ENCODE measurements at places on chromosomes 16 and 17.
A peak's percentile ranks its signal among the peaks of the same experiment; 100 is the strongest.

DNA sequence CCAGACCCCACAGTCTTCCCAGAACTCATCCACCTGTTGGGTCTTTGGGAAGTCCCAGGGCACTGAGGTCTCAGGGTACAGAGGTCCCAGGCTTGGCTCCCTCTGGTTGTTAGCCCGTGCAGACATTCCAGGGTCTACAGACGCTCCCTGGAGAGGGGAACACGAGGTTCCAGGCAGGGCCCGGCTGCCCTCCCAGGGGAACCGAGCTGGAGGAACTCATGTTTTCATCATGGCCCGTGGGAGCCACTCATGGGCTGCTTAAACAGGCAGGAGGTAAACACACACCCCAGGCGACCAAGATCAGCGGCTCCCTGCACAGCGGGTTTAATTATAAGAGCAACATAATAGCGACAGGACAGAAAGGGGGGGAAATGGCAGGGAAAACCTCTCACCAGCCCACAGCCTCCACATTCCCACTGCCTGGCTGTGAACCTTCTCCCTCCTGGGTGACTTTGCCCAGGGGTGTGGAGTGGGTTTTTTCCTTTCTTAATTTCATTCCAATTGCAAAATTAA lies 36.5 kb downstream of the TRARG1 start:
- DNase-seq, result no peak

GRCh38 chr17:29145289-29146073 lies 34.7 kb downstream of the MYO18A start:
- DNase-seq, result peak; percentile 38

- DNase-seq, result no peak
Observed at GRCh38 chr16:7343243-7343642, 10.6 kb downstream of the RBFOX1 start.

DNA sequence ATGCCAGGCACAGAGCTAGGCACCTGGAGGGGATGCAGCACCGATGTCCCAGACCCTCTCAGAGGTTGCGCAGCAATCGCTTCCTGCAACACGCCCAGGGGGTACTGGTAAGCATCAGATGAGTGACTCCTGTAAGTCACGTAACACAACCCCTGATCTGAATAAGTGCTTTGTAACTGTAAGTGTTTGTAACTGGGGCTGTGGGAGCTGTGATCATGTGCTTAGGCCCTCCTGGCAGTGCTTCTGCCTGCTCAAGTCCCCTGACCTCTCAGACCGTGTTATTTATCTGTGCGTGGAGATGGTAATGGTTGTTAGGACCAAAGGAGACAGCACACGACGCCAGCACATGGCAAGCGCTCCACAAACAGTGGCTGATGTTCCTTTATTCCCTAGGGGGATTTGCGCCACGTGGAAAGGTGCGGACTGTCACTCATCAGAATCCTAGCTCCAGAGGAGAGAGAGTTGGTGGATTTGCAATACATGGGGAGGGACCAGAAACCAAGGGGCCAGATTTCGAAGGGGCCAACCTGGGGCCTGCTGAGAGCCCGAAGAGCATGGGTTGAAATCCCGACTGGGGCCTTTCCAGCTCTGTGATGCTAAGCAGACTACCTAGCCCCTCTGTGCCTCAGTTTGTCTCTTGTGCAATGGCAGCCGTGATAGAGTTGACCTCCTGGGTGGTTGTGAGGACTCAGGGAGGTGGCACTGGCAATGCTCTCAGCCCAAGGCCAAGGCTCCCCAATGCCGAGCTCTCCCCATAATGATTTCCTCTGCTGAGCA lies 151.8 kb downstream of the IRF8 start:
- DNase-seq, result no peak

DNA sequence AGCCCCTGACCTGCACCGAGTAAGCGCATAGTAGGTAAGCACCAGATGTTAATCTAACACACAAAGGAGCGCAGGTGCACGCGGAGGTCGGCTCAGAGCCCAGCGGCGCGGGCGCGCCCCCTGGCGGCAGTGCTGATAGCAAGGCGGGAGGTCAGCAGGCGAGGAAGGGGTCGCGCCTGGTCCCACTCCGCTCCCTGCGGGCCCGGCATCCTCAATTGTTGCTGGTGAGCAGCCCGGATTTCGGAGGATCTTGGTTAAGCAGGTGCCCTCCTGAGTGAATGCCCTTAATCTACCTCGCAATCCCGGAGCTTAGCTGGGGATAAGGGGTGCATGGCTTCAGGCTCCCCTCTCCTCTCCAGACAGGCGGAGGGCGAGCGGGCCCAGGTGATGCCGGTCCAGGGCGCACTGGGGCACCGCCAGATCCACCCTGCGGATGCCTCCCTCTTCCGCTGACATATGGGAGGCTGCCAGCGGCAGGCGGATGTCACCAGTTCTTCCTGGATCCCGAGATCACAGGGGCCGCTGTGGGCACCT lies 4.0 kb upstream of the WNT3 start:
- no peak for DNase-seq

DNA sequence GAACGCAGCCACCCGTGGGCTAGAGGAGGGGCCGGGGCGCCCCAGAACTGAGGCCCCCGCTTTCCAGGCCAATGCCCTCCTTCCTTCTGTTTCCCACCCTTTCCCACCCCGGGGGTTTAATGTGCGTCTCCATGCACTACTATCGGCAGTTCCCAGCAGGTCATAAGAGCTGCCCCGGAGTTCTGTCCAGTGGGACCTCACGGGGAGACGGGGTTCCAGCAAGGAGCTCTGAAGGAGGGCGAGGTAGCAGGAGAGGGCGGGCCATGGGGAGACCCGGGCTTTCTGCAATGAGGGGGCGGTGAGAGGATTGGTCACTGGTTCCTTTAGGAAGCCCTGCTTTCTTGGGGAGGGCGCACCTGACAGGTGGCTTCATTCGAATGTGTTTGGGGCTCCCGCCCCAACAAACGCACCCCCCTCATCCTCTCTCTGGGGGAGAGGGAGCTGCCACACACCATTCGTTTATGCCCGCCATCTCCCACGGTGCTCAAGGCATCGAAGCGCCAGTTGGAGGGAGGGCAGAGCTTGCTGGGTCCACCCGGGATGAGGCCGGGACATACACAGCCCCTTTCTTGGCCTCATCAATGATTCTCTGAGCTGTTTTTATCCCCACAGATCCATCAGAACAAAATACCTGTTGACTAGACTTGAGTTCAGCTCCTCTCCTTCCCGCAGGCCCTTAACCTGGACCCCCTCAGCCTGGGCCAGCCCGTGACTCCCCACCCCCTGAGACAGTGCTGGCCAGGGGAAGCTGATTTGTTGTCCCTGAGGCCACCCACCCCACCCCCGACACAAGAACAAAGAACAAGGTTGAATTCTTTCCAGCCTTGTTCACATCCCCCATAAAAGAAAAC lies 44.1 kb downstream of the SLC7A5 start:
- no peak for DNase-seq

GRCh38 chr16:59973966-59974365 lies 1239.8 kb upstream of the GOT2 start:
- DNase-seq, result no peak

- DNase-seq, result no peak
Observed at GRCh38 chr16:19704321-19705145, 13.5 kb downstream of the KNOP1 start.

DNA sequence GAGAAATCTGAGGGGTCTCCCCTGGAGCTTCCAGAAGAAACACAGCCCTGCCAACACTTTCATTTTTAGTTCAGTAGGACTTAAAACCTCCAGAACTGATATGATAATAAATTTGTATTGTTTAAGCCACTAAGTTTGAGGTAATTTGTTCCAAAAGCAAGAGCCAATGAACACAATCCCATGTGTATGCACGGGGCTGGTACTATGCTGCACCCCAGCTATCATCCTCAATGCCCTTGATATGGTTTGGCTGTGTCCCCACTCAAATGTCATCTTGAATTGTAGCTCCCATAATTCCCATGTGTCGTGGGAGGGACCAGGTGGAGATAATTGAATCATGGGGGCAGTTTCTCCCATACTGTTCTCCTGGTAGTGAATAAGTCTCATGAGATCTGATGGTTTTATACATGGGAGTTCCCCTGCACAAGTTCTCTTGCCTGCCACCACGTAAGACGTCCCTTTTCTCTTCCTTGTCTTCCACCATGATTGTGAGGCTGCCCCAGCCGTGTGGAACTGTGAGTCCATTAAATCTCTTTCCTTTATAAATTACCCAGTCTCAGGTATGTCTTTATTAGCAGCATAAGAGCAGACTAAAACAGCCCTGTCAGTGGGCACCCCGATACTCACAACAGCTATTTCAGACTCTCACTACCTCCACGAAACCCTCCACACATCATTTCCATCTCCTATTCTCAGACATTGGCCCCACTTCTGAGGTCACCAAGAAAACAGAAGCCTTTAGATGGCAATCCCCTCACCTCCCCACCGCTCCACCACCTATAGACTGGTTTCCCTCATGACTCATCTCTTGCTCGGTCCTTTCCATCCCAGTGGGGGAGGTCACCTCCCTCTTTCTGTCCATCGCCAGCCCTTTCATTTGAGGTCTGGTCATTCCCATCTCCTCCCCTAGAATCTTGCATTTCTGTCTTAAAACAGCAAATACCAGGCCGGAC lies 8.9 kb upstream of the CACNG1 start:
- no peak for DNase-seq

- no peak for DNase-seq
Observed at GRCh38 chr17:80843741-80844156, 147.9 kb upstream of the CHMP6 start.

- DNase-seq, result no peak
Observed at GRCh38 chr17:70208825-70209555, 39.7 kb downstream of the KCNJ2 start.

- no peak for DNase-seq
Observed at GRCh38 chr16:46844771-46845170, 13.8 kb upstream of the C16orf87 start.

DNA sequence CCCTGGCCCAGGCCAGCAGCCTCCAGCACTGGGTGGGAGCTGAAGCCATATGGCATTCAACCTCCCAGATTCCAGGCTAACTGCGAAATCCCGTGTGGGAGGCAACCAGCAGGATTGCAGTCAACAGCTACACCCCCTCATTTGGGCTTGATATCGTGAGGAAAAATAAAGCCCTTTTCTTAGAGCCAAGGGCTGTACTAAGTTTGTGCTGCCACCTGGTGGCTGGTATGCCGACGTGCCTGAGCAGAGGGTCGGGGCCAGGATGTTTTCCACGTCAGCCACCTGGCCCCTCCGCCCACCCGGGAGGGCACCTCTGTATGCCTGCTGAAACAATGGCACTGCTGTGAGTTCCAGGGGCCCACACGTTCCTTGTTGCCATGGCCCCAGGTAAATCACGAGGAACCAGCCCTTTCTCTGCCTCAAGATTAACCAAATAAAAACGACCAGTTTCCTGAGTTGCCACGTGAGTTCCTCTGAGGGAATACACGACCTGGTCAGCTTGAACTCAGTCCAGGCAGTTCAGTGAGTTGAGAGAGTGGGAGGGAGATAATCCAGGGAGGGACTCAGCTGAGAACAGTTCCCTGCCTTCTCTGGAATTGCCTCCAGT lies 9.0 kb downstream of the TMEM98 start:
- peak; percentile 27 for DNase-seq

GRCh38 chr17:82592767-82593589 lies 55.3 kb downstream of the WDR45B start:
- DNase-seq, result peak; percentile 61

DNA sequence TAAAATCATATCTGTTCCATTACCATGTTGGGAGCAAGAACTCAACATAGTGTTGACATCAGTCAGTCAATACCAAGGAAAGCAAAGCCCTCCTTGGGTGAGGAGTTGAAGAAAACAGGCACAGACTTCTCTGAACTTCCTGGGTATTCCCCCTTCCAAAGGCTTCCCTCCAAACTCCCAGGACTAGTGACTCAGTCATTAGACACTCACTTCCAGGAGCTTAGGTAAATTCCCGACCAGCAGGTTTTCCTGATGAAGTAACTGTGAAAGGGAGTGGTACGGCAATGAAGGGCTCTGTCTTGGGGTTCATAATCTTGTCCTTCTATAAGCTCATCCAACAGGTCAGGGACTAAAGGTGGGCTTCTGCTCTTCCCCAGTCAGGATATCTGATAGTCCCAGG lies 293.8 kb upstream of the AXIN2 start:
- DNase-seq, result no peak

- no peak for DNase-seq
Observed at GRCh38 chr17:40558890-40559563, 6.2 kb downstream of the CCR7 start.

- no peak for DNase-seq
Observed at GRCh38 chr17:9427465-9428315, 147.9 kb downstream of the STX8 start.

DNA sequence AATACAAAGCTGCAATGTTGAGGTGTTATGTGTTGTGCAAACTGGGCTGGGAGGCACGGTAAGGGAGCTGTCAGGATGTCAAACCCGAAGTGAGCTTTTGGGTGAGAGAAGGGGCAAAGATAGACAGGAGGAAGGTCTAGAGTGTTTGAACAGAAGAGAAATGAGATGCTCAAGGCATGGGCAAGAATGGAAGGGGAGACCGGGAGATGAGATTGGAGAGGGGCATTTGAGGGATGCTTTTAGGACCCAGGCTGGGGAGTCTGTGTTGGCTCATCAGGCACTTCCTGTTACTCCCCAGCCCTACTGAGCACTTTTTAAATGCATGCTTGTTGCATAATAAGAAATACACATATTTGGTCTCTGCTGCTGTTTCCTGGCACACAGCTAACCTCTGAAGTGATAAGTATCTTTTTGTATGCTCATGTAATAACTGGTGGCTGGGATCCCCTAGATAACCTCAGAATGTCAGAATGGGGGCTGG lies 13.7 kb downstream of the UNC45B start:
- no peak for DNase-seq

- no peak for DNase-seq
Observed at GRCh38 chr17:39629494-39629880, 2.7 kb downstream of the PPP1R1B start.

GRCh38 chr16:89095491-89095951 lies 1.9 kb downstream of the ACSF3 start:
- no peak for DNase-seq

GRCh38 chr17:67594115-67594880 lies 123.4 kb upstream of the NOL11 start:
- no peak for DNase-seq

GRCh38 chr17:2468270-2468669 lies 43.4 kb downstream of the METTL16 start:
- no peak for DNase-seq

DNA sequence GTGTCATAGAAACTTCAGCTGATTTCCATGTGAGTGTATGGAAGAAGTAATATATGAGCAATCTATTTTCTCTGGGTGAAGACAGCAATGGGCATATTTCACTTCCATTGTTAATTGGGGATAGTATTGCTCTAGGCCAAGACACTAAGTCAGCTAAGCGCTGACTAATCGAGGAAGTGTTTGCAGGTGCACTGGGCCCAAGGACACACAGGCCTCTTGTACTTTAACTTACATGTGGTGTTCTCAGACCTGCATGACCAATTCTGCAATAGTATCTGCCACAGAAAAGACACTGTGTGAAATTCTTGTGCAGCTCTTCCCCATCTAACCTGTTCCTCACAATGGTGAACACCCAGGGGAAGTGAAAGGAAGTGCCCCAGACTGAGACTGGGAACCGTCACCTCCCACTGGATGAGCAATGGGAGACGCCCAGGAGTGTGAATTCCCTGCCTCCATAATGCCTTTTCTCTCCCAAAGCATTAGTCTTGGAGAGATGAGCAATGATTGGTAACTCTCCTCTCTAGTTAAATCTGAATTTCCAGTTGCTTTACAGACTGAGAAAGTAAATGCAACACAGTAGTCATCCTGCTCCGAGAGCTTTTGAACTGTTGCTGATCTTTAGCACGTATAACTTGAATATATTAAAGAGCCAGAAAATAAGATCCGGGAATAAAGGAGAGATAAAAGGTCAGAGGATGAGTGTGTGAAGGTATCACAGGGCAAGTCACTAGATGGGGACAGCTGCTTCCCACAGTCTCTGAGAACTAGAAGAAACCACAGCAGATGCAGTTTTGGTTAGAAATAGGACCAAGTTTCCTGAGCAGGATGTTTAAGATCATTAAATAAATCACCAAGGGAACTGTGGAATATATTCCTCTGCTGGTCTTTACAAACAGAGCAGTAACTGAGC lies 82.6 kb downstream of the CDK5R1 start:
- no peak for DNase-seq
